ENCODE measurements at places on chromosomes 4 and X. TPM values are rescaled to one million over a fixed set of nuclear protein-coding genes. Genes with fewer than 3 reads are reported as not detected.
A peak's percentile ranks its signal among the peaks of the same experiment; 100 is the strongest.

The DAPP1 gene
- total RNA-seq = not detected

The EFHC2 gene
- total RNA-seq = not detected

The GPRASP2 gene
- total RNA-seq = 24.6 TPM

The PLAC8 gene
- total RNA-seq = 1.0 TPM

The DRP2 gene
- 0.51 TPM for total RNA-seq

The OTUD4 gene
- total RNA-seq = 22.7 TPM

The WAS gene
- 2.6 TPM for total RNA-seq

DNA sequence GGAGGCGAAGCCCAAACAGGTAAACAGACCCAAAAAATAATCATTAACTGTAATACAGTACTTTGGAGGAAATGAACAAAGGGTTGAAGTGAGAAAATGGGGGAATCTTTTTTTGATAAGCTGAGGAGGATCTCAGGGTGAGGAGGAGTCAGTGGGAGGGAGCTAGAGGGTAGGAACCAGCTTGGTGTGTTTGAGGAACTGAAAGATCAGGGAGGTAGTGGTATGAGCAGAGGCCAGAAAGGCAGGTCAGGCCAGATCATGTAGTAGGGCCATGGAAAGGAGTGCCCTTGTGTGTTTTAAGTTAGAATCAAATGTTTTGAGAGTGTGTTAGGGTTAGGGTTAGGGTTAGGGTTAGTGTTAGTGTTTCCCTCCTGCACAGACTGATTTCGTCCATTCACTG, 48.8 kb downstream of the PPP2R2C start:
- DNase-seq = no peak

DNA sequence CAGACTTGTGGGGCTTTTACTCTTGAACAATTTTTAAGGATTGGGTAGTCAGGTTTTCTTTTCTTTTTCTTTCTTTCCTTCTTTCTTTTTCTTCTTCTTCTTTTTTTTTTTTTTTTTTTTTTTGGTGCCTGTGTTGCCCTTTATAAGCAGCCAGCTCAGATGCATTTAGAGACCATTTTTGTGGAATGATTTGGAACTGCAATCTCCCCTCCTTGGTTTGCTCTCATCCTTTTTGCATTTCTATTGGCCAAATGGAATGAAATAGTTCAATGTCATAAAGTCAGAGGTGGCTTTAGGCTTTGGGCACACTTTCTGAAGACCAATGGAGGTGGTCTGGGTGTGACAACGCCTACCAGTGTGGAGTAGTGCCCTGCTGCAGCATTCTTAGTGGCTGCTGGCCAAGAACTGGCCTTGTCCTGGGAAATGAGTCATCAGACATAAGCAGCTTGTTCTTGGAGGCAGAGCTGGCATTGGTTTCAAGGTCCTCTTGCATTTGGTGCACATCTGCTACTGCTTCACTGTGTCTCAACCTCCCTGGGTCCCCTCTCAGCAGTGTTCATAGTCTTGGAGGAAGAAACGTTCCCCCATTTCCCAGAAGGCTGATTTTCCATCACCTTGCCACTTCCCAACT, 84.5 kb downstream of the CT47B1 start:
- no peak for DNase-seq

DNA sequence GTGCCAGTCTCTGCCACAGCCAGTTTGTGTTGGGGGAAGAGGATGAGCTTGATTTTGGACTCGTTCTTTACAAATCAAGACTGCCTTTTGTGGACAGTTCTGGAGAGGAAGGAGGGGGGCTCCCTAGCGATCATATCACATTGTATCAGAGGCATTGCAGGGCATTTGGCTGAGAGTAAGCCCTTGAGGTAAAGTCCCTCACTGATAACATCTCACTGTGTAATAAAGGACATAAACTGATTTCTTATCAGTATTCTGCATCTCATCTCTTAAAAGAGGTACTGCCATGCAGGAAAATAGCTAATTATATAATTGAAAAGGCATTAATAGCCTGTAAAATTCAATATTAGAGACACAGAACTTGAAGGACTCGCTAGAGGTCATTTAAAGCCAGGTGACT, 6.1 kb upstream of the IGFBP7 start:
- DNase-seq = no peak

DNA sequence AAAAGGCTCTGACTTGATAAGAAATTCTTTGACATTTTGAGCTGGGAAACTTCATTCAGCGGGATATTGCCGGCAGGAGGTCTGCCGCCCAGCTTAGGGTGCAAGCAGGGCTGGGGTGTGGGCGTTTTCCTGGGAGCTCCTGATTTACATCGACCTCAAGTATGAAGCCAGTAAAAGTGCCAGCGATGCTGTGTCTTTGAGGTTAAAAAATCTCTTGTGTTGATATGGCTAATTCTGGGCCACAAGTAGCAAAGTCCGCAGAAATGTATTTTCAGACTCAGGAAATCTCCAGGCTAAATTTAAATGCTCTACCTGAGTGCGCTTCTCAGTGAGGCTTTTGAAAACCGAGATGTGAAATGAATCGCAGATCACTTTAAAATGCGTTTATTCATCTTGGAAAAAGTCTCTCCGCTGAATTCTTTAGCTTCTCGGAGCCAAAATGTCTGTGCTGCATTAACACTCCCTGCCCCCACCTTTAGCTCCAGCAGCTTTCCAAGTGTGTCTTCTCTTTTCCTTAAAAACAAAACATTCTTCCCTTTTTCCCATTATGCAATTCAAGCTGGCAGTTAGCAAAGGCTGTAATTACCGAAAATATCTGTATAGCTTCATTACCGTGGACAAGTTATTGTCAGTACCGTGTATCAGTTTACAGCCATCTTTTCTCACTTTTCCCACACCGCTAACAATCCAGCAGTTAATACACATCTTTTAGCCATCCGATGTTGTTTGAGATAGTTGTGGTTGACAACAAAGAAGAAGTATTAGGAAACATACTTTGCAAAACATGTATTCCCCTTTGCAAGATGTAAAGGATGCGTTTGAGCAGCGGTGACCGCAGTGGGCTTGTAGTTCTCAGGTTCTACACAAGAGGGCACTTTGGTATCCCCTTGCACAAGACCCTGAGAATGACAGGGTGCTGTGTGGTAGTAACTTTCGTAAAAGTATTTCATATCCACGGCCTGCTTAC, 136.0 kb upstream of the STX18 start:
- DNase-seq = peak; percentile 61

DNA sequence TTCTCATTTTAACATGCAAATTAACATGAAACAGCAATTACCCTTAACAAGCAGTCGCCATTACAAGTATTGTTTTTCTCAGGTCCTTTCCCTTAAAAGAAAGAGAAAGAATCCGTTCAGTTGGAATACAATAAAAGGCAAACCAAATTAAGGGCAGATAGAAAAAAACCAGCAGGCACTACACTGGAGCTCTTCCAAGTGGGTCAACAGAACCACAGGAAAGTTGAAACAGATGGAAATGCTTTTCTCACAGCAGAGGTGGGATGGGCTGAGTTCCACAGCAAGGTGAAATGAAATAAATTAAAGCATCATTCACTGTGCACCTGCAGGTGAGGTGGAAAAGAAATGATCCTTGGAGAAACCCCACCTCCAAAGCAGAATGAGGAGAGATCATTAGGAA, 102.6 kb downstream of the APBB2 start:
- no peak for DNase-seq

DNA sequence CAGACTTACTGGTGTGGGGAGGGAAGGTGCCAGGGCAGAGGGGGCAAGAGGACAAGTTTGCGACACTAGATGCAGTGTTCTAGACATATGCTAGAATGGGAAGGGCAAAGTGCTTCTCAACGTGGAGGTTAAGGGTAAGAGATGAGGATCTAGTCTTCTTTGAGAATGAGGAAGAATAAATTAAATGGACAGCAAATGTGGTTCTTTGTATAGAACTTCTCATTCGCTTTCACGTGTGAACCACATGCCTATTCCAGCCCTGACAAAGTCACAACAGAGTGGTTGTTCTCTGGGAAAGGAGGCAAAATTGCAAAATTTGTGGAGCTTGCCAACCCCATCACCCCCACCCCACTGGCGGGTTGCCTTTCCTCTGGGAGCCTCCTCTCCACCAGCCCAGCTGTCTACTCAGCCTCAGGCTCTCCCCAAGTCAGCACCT, 1.5 kb upstream of the ANXA5 start:
- peak; percentile 29 for DNase-seq

DNA sequence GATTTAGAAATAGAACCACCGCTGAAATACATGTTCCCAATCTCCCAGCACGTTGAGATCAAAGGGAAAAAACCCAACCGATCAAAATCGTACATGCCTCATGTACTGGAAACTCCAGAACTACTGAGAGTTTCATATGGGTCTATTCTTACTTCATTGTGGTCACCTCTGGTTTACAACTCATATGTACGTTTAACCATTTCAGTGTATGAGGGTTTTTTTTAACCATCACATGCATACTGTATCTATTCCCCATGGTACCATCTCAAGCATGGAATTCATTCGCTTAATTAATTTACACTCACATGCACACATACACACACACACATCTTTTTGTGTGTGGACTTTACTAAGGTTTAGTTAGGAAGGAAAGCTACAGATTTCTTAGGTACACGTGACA, 46.0 kb upstream of the CLNK start:
- no peak for DNase-seq

- DNase-seq = no peak
These were observed 52.5 kb downstream of the JADE1 start for GRCh38 chr4:128861856-128862518.

DNA sequence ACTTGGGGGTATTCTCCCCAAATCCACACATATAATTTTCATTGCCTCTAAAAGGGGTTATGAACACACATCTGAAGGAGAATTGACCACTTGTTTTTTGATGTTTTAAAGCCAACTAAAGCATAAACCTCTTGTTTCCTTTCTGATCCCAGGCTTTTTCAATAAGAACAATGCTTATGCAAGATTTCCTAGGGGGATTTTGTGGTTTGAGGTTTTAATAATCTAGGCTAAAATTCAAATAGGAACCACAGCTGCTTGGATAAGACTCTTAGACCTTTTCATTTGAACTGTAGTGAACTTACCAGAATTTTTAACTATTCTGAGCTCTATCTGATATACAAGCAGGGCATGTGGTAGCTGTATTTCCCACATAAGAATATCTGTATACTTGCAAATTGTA, 651.1 kb downstream of the ANKRD50 start:
- no peak for DNase-seq

GRCh38 chr4:109294468-109295020, 7.9 kb downstream of the COL25A1 start:
- DNase-seq = no peak

DNA sequence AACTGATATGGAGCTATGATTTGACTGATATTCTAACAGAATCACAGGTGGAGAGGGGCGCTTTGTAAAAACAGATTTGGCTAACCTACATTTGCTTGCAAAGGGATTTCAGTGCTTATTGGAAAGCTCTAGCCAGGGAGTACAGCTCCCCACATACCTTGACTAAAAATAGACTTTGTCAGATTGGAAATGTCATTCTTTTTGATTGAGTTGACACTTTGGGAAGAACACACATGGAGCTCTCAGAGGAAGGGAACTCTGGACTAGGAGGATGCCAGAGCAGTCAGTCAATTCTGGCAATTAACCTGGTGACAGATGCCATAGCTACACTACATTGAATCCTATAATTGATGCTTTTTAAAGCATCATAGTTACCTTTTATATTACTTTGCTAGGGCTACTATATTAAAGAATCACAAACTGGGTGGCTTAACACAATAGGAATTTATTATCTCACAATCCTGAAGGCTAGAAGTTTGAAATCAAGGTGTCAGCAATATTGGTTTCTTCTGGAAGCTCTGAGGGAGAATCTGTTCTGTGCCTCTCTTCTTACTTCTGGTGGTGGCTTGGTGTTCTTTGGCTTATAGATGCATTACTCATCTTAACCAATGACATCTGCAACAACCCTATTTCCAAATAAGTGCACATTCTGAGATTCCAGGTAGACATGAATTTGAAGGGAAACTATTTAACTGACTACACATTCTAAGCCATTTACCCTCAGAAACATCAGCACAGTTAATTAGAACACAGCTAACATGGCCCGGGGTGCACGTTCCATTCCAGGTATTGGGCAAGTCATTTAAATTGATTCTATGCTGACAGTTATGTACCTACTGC, 8.4 kb upstream of the HERC3 start:
- DNase-seq = no peak

GRCh38 chrX:123408821-123409737, 225.0 kb downstream of the GRIA3 start:
- no peak for DNase-seq

DNA sequence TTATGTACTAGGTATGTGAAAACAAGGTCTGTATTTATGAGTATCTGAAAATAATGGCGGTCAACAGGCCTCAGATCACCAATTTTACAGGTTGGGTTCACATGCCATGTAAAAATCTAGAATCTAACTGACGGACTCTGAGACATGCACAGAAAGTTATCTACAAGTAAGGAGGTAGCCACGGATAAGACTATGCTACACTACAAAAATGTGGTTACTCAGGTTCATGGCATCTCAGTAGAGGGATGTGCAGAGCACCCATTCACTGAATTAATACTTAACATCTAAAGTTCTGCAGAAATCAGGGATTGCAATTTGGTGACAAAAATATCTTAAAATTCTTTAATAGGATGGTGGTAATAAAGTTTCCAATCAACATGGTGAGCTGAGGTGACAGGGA, 155.9 kb downstream of the APBB2 start:
- no peak for DNase-seq

GRCh38 chr4:187276736-187277408, 553.2 kb upstream of the FAT1 start:
- no peak for DNase-seq

GRCh38 chrX:51395480-51395809, 62.8 kb downstream of the NUDT10 start:
- no peak for DNase-seq

DNA sequence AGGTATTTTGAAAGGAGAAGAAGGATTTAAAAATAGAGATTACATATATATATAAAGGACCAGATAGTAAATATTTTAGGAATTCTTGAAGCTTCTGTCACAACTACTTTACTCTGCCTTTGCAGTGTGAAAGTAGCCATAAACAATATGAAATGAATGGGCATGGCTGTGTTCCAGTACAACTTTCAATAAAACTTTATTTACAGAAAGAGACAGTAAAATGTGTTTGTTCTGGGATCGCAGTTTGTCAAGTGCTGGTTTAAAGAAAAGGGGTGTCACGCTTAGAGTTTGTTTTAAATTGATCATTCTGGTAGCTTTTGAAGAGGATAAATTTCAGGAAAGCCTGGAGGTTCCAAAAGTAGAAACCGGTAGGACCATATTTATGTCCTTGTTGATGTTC, 176.1 kb upstream of the HS3ST1 start:
- DNase-seq = no peak

- no peak for DNase-seq
These were observed 169.4 kb downstream of the AMELX start for GRCh38 chrX:11462648-11463047.

DNA sequence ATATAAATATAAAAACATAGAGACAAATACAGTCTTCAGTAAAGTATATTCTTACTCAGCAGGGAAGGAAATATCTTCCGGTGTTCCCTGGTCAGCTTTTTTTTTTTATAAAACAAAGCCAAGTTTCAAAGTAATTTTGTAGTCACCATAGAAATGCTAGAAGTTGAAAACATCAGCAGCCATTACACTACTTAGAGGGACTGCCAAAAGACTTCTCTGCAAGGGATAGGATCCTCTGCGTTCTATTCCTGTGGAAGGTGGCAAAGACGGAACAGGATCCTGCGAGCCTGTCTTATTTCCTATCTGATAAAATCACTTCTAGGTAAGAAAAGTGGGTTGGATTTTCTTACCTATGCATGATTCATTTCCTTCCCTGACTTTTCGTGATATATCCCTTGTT, 19.4 kb downstream of the CLDN22 start:
- DNase-seq = no peak

GRCh38 chrX:12771445-12772069, 19.7 kb upstream of the PRPS2 start:
- peak; percentile 66 for DNase-seq

All from glutamatergic neuron (in vitro differentiated cells).